ENCODE measurements at places on chromosomes 3 and 15. TPM values are rescaled to one million over a fixed set of nuclear protein-coding genes. Genes with fewer than 3 reads are reported as not detected.

MGLL gene
- polyA plus RNA-seq, result 68.3 TPM

LRTM1 gene
- polyA plus RNA-seq, result not detected

CCR9 gene
- polyA plus RNA-seq, result not detected

CPOX gene
- 9.8 TPM for polyA plus RNA-seq

DNA sequence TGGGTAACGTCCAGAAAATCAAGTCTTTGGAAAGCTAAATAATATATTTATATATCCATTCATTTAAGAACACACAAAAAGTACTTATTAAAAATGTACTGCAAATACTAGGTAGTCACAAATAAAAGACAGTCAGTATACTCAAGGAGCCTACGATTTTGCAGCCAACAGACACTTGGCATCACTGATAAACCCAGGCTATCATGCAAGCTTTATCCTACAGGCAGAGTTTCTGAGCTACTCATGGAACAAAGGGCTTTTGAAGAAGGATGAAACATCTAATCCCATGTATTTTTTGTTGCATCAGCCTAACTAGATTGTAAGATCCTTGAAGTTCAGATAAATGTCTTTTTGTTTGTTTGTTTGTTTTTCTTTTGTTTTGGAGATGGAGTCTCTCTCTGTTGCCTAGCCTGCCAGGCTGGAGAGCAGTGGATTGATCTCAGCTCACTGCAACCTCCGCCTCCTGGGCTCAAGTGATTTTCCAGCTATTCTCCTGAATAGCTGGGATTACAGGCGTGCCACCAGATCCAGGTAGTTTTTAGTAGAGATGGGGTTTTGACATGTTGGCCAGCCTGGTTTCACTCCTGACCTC lies 319.4 kb upstream of the MDFIC2 start:
- no peak for DNase-seq

DNA sequence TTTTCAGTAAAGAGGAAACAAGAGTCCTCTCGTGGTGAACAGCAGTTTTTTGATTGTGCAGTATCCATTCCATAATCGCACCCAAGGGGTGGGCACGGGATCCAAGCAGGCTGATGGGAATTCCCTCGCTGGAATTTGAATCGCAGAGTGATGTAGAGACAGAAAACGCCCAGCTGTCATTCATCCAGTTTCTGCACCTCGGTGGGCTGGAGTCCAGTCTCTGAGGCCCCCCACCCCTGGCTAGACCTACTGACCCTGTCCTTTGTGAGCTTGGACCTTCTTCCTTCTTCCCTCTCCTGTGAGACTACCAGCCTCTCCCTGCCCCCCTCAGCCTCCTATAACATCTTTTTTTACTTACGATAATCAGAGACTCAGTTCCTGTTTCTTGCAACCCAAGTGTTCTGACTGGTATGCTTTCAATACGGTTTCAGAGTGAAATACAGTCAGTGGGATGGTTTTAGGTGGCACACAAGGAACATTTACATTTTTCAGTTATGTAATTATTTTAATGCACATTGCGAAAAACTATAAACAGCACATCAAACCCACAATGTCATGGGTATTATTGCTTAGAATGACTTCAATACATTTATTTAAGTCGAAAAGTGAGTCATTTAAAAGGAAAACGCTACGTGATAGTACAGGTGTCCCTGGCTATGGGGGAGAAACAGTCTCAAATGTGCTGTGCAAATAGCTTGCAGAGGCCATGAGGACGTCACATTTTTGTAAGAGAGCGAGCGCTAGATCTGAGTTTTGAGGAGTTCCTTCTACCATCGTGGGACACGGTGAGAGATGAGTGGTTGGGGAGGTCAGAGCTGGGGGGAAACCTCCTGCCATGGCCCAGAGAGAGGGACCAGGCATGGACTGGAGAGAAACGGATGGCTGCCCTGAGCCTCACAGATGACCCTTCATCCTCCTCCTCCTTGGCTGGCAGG lies 37.5 kb upstream of the CHST2 start:
- DNase-seq, result no peak

DNA sequence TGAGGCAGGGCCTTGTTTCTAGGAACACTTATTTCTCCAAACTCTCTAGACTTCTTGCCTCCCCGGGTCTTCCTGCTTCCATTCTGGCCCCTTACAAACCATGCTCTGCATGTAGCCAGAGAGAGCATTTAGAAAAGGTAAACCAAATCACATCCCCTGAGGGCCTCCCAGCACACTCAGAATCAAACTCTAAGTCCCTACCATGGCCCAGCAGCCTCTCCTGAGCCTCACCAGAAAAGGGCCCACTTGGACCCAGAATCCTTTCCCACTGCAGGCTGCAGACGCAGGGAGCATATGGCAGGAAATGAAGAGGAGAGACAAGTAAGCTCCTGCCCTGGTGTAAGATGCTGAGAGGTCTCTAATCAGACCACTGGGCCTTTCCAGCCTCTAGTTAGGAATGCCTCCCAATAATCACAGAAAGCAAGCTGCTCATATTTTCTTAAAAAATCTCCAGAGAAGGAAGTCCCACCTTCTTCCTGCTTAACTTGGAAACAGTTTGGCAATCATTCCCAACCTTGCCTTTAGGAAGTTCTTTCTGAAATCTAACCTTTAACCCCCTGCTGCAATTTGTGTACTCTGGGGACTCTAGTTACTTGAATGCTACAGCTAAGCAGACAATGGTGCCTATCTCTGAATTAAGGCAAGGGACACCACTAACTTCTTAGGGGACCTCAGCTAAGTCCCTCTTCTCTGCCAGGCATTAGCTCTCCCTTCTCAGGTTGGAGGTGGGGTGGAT lies 4.2 kb downstream of the AMOTL2 start:
- no peak for DNase-seq

DNA sequence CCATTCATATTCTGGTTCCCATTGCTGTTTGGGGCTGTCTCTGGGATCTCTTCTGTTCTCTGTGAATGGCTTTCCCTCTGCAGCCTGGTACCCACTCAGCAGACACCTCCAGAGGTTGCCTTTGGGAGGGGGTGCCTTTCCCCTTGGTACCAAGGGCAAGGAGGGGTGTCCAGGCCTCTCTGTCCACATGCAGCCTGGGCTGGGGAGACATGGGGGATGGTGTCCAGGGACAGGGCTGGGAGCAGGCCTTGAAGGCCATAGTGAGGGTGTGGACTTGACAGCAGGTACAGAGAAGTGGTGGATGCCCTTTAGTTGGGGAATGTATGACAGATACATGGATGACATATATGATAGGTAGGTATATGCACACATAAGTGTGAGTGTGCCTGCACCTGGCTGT lies 83.7 kb downstream of the PLXNA1 start:
- no peak for DNase-seq

DNA sequence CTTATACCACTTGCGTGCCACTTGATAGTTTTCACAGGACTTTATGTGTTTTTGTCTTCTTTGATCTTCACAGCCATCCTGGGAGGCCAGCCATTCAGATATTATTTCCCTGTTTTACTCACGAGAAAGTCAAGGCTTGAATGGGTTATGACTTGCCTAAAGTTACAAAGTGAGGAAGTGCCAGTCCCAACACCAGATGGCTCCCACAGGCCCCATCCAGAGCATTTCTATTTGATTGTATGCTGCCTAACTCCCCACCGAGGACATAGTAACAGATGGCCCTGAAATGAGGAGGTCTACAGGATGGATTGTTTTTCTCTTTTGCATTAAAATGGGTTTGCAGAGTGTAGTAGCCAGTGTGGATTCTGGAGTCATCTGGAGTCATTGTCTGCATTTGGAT lies 74.5 kb downstream of the SPTSSB start:
- DNase-seq, result no peak

DNA sequence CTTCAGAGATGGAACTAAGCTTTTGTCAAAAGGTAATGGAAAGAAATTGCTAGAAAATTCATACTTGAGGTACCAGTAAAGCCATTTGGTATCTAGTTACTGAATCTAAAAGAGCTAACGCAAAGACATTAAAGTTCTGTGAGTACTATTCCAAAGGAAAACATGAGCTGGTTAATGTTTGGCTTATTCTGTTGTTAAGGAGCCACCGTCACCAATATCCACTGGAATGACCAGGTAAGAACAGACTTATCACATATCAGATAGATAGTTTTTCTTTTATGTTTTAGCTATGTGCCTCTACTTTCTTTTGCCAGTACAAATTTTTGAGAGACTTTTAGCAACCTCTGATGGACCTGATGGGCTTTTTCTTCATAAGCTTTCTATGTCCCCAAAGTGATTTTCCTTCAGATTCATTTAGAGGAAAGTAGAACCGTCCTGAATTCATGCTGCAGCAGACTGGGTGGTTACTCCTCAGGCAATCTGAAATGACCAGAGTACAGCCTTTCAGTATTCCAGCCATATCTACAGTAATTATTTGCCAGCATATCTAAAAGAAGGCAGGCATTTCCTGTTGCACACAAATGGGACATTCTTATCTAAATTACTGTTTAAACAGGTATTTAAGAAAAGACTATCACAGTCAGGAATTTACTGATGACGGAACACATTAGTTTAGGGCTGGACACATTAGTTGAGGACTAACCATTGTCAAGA lies 274.1 kb downstream of the MECOM start:
- no peak for DNase-seq

- DNase-seq, result peak; percentile 14
These were observed 2.7 kb downstream of the LIPH start for GRCh38 chr3:185549651-185550111.

DNA sequence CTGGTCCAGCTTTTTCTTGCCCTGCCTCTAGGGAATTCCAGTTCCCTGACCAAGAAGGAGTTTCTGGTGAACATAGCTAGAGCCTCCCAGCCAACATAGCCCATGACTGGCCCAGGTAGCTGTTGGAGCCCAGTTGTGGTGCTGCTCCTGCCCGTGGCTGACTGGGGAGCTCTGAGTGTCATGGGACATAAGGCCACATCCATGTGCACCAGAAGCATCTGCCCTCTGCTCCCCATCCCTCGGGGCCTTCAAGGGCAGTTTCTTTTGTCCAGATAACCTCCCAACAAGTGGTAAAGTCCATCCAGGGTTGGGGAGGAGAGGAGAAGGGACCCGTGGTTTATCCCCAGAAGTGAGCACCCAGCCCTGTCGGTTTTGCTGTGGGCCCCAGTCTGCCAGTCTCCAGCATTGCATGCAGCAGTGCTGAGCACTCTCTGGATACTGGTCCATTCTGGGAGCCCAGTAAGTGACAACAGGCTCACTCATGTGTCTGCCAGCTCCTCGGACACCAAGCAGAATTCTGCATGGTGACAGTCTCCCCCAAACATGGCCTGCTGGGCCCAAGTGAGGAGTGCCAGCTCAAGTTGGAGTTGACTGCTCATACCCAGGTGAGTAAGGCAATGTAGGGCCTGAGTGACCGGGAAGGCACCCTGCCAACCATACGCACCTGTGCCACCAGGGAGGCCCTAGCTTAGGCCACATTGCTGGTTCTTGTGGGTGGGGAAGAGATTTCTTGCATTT lies 28.8 kb downstream of the ACAA1 start:
- peak; percentile 8 for DNase-seq

- peak; percentile 2 for DNase-seq
These were observed 431.4 kb downstream of the PDCD6IP start for GRCh38 chr3:34229876-34230275.

GRCh38 chr15:58966698-58967097 lies 20.8 kb upstream of the RNF111 start:
- no peak for DNase-seq

GRCh38 chr3:52503788-52504424 lies 8.8 kb downstream of the STAB1 start:
- no peak for DNase-seq

GRCh38 chr3:100779480-100779879 lies 70.2 kb downstream of the TFG start:
- no peak for DNase-seq

- no peak for DNase-seq
These were observed 28.2 kb upstream of the LIPC start for GRCh38 chr15:58403581-58403980.

DNA sequence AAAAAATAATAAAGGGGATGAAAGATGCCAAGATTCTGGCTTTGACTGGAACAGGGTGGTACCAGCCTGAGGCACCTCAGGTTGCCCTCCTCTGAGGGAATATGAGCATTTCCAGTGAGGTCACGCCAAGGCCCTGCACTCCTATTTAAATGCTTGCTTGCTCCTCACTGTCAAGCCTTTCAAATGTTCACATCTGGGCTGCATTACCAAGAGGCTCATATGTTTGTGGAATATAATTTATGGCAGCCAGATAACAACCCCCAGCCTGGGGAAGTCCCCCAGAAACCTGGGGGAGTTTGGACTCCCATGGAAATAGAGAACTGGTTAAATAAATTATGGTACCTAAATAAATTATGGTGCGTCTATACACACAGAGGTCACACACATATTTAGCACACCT lies 88.4 kb downstream of the FRMD4B start:
- DNase-seq, result no peak

- DNase-seq, result no peak
These were observed 282.5 kb upstream of the STT3B start for GRCh38 chr3:31250116-31250777.

GRCh38 chr15:66285533-66286280 lies 7.7 kb upstream of the DIS3L start:
- DNase-seq, result peak; percentile 63

- DNase-seq, result no peak
These were observed 165.2 kb upstream of the TP63 start for GRCh38 chr3:189466004-189466403.

- DNase-seq, result no peak
These were observed 10.1 kb downstream of the SEMA7A start for GRCh38 chr15:74423431-74424257.

DNA sequence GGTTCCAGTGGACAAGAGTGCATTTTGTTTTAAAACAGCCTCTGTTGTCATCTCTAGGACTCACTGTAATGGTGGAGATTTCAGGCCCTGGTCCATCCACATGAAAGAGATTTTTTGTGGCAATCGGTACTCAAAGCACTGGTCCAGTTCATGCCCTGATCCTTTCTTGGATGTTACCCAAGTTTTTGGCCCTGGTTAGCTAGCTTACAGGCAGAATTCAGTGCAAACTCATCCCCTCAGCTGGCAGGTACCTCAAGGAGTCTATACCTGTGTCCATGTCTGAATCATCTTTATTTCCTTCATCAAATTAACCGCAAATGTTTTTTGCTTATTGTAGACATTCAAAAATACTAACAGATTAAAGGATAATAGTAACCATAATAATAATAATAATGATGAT lies 13.7 kb upstream of the MEF2A start:
- DNase-seq, result no peak

GRCh38 chr15:72562878-72563277 lies 88.7 kb downstream of the ARIH1 start:
- DNase-seq, result no peak
